ENCODE measurements at places on chromosomes 3 and 15.

DNA sequence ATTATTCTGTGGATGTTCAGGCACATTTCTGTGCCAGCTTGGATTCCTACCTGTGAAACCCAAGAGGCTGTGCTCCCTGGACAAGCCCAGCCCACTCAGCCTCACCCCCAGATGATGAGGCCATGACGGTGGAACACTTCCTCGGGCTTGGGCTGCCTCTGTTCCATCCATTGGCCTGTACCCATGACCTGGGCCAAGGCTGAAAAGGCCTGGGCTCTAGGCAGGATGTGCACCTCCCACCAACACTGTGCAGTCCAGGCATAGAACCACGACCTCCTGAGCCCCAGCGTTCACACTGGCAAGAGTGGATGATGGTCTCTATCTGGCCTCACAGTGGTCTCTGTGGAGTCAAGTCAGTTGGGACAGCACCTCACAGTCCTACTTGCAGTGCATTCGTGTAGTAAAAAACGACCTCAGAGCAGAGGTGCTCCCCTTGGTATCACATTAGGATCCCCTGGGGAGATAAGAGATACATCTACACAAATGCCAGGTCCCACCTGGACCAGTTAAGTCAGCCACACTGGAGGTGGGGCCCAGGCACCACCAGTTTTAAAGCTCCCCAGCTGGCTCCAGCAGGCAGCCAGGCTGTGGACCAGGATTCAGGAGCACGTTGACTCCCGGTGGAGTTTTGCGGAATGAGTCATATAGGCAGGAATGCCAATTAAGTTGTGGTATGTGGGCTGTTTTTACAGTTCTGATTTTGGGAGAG lies 39.0 kb upstream of the IGF1R start:
- no peak for DNase-seq

DNA sequence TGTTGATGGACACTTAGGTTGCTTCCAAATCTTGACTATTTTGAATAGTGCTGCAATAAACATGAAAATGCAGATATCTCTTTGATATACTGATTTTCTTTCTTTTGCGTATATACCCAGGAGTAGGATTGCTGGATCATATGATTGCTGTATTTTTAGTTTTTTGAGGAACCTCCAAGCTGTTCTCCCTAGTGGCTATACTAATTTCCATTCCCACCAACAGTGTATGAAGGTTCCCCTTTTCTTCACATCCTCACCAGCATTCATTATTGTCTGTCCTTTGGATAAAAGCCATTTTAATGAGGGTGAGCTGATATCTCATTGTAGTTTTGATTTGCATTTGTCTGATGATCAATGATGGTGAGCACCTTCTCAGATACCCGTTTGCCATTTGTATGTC lies 12.5 kb downstream of the PATL2 start:
- DNase-seq = no peak

DNA sequence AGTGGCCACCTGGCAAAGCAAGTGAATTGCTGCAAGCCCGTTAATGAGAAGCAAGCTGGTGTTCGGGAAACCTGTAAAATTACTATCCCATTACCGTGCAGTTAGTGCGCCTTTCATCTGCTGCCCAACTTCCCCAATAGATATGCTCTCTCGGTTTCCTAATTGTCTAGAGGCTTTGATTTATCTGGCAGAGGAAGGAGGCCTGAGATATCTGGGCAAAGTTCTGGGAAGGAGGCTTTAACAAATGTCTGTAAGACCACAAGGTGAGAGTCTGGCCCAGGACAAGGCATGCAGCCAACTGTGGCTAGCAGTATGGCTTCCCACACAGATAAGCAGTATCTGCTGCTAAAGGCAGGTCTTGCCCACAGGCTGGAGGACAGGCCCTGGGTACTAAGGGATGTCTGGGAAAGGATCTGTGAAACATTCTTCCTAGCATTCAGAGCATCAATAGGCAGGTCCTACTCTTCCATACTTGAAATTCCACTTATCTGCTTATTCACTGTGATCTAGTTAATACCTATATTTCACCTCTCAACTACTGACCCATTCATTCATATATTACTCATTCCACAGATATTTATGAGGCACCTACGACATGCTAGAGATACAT lies 130.0 kb upstream of the SLC2A2 start:
- no peak for DNase-seq

DNA sequence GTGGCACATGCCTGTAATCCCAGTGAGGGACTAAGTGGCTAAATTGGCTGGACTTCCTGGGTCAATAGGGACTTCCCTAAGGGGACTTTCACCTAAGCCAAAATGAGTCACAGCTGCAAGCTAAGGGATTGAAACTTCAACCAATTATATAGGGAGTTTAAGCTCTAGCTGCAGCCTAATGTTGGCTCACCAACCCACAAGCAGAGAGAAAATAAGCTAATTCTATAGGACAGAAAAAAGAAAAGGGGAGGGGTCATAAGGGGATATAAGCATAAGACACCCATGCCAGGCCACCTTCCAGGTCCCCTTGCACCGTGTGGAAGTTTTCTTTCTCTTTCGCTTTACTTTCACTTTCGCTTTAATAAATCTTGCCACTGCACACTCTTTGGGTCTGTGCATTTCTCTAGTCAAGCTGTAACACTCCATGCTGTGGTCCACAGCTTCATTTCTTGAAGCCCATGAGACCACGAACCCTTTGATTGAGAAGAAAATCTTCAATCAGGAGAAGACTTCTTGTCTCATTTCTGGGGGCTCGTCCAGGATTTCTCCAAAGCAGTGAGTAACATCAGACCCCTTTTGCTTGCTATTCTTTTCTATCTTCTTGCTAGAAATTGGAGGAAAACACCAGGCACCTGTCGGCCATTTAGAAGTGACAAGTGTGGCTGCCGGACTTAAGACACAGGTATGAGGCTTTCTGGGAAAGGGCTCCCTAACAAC lies 192.3 kb downstream of the IGSF11 start:
- no peak for DNase-seq

- no peak for DNase-seq
These were observed 441.4 kb downstream of the CNTN3 start for GRCh38 chr3:74173090-74173489.

DNA sequence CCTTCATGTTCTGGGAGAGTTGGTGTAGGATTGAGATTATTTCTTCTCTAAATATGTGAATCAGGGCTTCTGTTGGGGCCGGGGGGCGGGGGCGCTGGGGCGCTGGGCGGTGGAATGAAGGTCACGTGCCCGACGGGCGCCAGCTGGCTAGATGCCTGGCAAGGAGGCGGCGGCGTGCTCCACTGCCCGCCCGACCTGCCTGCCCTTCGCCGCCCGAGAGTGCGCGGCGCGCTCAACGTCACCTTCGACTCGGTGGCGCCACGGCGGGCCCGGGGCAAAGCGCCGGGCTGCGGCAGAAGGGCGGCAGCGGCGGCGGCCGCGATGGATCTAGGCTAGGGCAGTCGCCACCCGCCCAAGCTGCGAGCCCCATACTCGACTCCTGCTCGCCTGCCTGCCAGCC lies 47.0 kb upstream of the LHFPL4 start:
- DNase-seq = no peak

DNA sequence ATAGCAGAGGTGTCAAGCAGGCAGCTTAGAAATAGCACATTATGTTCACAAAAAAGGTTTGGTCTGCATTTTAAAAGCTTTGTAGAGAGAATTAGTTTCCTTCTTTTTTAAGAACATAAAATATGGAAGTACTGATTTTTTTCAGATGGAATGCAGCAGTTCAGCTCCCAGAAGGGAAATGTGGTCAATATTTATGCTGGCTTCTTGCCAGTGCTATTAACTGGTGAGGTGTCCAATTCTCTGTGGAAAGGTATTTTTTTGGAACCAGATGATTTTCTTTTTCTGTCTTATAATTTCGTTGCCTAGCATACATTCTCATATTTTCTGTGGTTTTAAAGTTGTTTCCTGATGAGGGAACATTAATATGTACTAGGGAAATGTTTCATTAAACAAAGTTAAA lies 211.4 kb upstream of the ZNF385D start:
- DNase-seq = no peak

DNA sequence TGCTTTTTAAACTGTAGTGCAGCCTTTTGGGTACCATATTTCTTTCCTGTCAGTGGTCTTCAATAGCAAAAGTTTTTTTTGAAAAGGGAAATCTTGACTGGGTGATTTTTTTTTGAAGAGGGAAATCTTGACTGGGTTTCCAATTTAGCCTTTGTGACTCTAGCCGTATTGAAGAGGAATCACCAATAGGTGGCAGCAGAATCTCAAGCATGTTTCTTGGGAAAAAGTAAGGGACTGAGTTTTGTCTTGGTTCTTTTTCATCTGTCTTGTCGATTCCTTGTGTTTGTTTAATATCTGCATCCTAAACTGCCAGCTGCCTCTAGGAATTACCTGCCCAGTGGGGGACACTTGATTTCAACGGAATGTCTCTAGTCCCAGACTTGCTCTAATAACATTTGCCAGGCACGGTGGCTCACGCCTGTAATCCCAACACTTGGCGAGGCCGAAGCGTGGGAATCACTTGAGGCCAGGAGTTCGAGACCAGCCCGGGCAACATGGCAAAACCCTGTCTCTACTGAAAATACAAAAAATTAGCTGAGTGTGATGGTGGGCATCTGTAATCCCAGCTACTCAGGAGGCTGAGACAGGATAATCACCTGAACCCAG lies 89.2 kb downstream of the RBPMS2 start:
- no peak for DNase-seq
